Glomerular endothelial cell (primary cell): ENCODE measurements at places on chromosomes 12 and 14. TPM values are rescaled to one million over a fixed set of nuclear protein-coding genes. Genes with fewer than 3 reads are reported as not detected.

DNA sequence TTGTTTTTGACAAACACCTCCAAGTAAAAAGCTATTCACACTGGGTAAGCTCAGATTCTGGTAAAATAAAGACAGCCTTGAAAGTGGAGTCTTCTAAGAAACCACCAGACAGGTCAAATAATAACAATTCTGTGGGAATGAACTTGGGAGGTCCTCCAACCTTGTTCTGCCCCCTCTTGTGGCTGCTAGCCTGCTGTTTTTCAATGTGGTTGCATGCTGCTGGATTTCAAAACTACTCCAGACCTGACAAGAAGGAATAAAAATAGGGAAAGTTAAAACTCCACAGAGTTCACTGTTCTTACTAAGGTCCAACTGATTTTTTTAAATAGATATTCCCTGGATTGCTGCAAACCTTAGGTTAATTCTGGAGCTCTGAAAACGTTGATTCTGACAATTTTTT is 32.2 kb upstream of the RIN3 start:
- no peak for DNase-seq

- DNase-seq: peak; percentile 79
These were observed 89.6 kb downstream of the DAAM1 start for GRCh38 chr14:59278111-59278510.

GRCh38 chr14:69625299-69626131 is 14.1 kb downstream of the SUSD6 start:
- DNase-seq: no peak

GRCh38 chr14:19918553-19919264 is 1.7 kb upstream of the OR4K5 start:
- DNase-seq: no peak

- no peak for DNase-seq
These were observed 1486.6 kb downstream of the AACS start for GRCh38 chr12:126551869-126552268.

- no peak for DNase-seq
These were observed 178.2 kb downstream of the BCL11B start for GRCh38 chr14:99093532-99094517.

DNA sequence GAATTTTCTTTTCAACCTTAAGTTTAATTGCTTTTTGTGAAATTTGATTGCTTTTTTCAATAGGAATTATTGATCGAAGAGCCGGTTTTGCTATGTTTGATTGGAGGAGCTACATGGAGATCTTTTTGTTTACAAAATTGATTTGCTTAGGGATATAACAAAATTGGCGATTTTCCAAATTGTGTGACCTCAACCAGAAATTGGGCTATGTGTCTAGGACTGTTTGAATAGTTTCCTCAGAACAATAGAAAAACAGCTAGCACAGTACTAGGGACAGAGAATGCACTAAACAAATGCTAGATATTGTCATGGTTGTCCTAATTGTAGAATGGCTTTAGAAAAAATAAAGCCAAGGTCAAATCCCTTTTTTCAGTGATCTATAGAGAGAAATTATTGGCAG is 2.4 kb downstream of the SLC17A8 start:
- no peak for DNase-seq

- DNase-seq: no peak
These were observed 609.1 kb downstream of the SOX5 start for GRCh38 chr12:23340351-23340750.

GRCh38 chr12:111995782-111996480 is 17.0 kb downstream of the TMEM116 start:
- DNase-seq: no peak

GRCh38 chr12:112239881-112240280 is 114.5 kb downstream of the TRAFD1 start:
- DNase-seq: no peak

- no peak for DNase-seq
These were observed 49.6 kb downstream of the SRGAP1 start for GRCh38 chr12:63894132-63894531.

- DNase-seq: no peak
These were observed 3.5 kb upstream of the ASB8 start for GRCh38 chr12:48160807-48161206.

- peak; percentile 51 for DNase-seq
These were observed 157.5 kb upstream of the HIF1A start for GRCh38 chr14:61537563-61538463.

DNA sequence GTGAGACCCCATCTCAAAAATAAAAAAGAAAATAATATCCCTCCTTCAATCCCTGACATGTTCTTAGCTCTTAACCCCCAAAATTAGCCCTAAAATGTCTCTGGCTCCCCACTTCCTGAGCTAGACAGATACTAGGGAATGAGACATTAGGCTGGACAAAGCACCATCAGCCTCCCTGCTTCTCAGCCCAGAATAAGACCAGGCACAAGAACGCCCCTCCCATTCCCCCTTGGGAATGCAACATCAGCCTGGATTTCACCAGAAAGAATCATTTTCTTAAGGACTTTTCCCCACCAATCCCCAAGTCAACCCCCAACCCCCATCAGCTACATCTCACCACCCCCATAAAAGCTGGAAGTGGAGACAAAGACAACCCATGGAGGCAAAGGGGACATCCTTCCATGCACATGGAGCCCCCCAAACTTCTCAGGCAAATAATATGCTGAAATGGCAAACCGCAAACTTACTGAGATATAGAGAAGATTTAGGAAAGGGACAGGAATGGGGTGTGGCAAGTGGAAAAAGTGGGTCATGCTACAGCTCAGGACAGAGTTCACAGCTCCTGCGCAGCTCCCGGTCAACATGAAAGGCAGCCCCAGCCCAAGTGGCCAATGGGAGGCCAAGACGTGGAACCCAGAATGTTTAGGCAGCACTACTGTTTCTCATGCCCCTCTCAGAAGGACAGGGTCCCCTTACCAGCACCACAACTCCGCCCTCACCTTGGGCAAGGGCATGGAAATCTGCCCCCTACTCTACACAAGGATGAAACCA is 2.7 kb downstream of the CHD4 start:
- no peak for DNase-seq

DNA sequence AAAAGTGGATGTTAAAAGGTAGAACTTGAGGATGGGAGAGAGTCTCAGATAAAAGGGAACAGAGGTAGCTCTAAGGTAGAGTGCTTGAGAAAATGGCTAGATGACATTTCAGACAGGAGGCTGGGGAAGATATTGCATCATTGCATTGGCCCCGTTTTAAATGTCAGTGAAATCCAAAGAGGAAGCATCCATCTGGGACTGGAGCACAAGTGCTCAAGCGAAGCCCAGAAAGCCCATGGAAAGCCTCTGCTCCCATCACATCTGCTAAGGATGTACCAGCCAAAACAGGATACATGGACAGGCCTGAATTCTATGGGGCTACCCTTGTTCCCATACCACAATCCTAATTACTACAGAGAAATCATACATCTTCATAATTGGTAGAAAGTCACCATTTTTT is 581.5 kb upstream of the TMEM132C start:
- no peak for DNase-seq

- no peak for DNase-seq
These were observed 178.5 kb upstream of the PRICKLE1 start for GRCh38 chr12:42767998-42768397.

DNA sequence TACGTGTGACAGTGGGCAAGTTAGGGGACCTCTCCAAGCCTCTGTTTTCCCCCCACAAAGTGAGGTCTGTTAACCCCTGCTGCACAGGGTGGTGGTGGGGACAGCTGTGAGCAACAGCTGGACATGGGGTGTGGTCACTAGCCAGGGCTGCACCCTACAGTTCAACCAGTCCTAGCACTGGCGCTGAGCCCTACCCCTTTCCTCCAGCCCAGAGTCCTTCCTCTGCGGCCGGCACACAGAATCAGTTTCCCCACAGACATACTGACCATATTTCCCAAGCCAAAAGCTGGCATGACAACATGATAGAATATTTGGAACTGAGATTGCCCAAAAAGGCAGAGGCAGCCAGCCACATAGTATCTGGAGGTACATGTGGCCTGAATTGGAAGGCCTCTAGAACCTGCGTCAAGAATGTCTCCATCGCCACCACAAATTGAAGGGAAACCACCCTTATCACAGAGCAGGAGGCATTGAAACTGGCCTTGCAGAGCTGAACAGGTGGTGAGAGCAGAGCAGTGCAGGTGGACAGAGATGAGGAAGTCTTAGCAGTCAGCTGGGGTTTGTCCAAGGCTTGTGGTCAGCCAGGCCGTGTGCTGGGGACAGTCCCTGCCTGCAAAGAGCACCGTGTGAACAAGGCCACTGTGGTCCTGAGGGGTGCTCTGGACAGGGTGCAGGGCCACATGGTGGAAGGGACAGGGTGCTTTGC is 21.2 kb downstream of the DEGS2 start:
- DNase-seq: no peak

DNA sequence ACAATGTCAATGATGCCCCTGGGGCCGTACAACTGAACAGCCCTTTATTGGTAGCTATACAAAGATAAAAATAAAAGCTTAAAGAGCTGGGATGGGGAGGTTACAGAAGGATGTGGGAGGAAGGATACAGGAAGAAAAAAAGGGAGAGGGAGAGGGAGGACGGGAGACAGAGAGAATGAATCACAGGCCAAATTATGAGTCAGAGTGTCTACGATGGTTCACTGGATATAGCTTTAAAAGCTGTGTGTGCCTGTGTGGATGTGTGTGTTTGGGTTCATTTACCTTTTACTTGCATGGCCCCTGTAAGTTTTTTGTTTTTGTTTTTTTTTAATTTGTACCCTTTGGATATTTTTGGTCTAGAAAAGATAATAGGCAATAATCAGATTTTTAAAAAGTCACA is 111.9 kb downstream of the CCDC60 start:
- no peak for DNase-seq

- DNase-seq: peak; percentile 29
These were observed 110.9 kb downstream of the KSR2 start for GRCh38 chr12:117857632-117858612.

DNA sequence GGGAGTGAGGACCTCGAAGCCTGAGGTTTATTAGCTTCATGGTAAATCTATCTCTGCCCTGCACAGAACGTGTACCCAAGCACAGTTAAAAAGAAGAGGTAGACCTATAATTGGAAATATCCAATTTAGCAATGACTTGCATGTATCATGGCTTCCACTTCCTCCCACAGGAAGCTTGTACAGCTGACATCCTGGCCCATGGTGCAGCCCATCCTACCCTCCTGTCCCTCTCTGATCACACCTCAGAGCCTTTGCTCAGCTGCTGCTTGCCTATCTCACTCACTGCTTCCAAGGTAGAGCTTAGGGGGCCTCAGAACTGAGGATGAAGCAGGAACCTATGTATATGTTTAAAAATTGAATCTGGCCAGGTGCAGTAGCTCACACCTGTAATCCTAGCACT is 4.3 kb upstream of the BCDIN3D start:
- no peak for DNase-seq

DNA sequence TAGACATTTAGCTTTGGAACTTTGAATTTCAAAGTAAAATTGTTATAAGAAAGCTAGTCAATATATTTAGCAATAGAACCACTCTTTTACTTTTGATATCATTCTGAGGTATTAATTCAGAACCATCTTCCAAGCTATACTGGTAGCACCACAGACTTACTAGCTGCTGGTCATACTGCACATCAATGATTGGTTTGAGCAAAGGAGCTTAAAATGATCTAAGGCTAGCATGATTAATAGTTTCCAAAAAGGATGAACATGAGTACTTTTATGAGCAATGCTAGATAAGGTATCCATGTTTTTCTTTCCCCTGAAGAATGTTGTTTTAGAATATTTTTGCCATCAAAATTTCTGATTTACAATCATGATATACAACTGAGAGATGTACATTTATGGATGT is 17.2 kb downstream of the CNIH1 start:
- no peak for DNase-seq

- no peak for DNase-seq
These were observed 27.2 kb downstream of the SLC15A4 start for GRCh38 chr12:128796439-128797118.

DNA sequence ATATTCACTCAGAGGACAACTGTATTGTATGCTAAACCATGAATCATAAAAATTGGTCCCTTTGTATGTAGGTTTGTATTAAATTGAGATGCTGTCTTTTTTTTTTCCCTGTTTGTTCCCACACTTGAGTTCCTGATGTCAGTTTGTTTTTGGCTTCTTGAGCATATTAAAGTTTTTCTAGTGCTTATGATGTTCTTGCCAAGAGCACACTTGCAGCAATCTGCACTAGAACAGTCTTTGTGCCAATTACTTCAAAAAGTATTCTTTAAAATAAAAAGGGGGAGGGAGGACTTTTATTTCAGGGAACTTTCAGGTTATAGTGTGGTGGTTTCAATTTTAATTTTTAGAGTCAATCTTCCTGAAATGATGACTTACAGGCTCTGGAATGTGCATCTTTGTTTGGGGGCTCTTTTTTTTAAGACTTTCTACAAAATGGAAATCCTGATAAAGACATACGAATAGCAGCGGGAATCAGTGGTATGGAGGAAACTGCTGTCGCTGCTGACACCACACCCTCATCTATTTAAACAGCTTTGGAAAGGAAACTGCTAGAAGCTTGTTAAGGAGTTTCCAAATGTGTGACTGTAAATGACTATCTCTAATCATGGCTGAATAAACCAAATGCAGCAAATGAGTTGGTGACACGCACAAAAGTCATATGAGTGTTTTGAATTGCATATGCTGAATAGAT is 188.6 kb downstream of the EGLN3 start:
- no peak for DNase-seq

DNA sequence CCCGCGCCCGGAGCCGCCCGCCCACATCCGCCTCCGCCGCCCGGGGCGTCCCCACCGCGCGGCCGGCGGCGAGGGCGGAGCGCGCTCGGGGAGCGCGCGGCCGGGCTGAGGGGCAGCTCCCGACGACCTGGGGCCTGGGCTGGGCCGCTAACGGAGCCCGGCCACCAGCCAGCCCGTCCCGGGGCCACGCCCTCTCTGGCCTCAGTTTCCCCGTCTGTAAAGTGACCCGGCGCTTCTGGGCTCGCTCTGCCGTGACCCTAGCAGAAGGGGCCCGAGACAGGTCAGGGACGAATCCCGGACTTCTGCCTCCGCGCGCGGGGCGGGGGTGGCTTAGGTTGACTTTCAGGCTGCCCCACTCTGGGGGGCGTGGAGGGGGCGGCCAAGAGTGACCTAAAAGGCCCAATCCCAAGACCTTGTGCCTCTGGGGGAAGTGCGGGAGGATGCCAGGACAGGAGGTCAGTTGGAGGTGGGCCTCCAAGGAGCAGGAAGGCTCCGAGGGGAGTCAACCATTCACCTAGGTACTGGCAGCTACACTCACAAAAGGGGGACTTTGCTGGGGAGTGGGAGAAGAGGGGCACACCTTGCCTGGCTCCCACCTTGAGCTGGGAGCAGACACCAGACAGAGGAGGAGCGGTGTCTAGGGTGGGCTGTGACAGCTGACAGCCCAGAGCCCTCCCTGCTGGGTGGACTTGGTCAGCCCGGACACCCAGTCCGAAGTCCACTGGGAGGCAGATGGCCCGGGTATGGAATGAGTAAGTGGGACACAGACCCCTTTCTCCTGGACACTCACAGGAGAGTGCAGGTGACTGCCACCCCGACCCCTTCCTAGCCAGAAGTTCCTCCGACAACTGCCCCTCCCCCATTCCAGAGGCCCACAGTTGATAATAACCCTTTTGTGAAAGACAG is 486 bp upstream of the AKT1 start:
- DNase-seq: no peak

The CISTR gene
- not detected in 2 replicates for total RNA-seq

The CLMN gene
- total RNA-seq: 2.6 and 3.0 TPM in 2 replicates

The CLEC4C gene
- not detected in 2 replicates for total RNA-seq

The PPFIBP1 gene
- 125 and 161 TPM in 2 replicates for total RNA-seq

The CCDC175 gene
- not detected in 2 replicates for total RNA-seq

The MMP19 gene
- 0.99 and 5.6 TPM in 2 replicates for total RNA-seq

The TAS2R30 gene
- total RNA-seq: 0.73 and 3.5 TPM in 2 replicates

The IL23A gene
- total RNA-seq: 3.0 TPM in 1 of 2 replicates, not detected in the other

The PRH2 gene
- total RNA-seq: not detected in 2 replicates

The FGD4 gene
- total RNA-seq: 18.8 and 26.1 TPM in 2 replicates
